T-helper 1 cell (primary cell): ENCODE measurements at places on chromosomes 6 and 20.

DNA sequence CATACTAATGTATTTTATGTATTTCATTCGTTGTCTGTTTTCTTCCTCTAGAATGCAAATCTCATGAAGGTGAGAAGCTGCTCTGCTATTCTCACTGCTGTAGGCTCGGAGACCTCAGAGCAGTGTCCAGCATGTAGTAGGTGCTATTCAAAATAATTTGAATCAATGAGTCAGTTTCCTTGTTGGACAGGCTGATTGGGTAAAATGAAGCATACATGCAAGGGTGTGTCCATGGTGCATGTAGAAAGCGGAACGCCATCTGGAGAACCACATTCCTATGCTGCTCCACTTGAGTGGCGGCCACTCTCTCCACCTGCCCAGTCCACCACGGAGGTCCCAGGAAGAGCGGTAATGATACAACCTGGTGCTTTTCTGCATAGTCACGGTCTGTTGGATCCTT, 412.1 kb downstream of the QKI start:
- no peak for DNase-seq

GRCh38 chr6:10526156-10526555, 5.0 kb downstream of the GCNT2 start:
- no peak for DNase-seq

- no peak for DNase-seq
Measured at GRCh38 chr6:170182093-170182780, 108.6 kb downstream of the DLL1 start.

GRCh38 chr6:155030148-155030720, 35.1 kb downstream of the TIAM2 start:
- no peak for DNase-seq

DNA sequence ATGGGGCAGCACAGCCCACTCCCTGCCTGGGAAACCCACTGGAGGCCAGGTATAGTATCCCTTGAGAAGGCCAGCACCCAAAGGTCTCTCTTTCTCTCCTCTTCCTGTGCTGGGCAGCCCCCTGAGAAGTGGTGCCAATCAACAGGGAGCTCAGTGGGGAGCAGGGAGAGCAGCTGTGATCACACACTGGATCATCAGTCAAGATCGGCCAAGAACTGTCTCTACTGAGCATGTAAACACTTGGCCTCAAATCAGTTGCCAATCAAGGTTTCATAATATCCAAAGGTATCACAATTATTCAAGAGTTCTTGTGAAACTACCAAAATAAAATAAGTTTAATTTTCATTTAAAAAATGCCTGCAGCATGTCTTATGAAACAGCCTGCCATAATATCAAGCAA, 18.8 kb downstream of the MRPL14 start:
- DNase-seq = no peak

DNA sequence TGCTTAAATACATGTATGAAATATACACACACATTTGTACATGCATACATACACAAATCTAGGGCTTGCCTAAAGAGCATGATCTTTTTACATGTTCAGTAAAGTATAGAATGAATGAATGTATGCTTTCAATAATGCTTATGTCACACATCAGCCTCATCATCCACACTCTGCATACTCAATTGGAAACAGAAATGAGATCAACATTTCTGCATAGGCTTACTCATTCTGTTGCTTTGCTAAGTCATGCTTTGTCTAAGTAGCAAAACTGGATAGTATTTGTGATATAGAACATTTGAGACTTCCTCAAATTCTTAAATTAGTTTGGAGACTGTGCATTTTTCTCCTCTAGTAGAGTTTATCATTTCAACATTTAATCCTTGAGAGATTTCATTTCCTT, 343.3 kb downstream of the ADGRB3 start:
- no peak for DNase-seq

DNA sequence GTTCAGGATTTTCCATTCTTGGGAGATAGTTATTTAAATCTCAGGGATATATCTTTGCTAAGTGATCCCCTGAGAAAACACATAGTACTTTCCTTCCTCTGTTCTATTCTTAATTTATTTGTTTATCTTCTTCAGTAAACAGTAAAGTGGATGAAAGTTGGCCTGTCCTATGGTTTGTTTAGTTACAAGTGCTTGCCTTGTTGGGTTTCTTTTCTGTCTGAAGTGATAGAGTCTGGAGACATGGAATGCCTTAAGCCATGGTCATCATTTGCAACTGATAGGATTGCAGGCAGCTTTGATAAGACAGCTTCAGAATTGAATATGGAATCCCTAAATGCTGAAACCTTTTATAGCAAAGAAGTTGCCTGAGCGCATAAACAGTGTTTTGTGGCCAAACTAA, 4.9 kb downstream of the ADGRG6 start:
- no peak for DNase-seq

GRCh38 chr20:59346061-59346460, 45.6 kb downstream of the EDN3 start:
- DNase-seq = no peak

GRCh38 chr6:42774201-42774600, 7.7 kb upstream of the BICRAL start:
- peak; percentile 50 for DNase-seq
